ENCODE measurements at places on chromosomes 4 and X. TPM values are rescaled to one million over a fixed set of nuclear protein-coding genes. Genes with fewer than 3 reads are reported as not detected.

RAB40A gene
- total RNA-seq = 0.45 TPM

ERAS gene
- not detected for total RNA-seq

ASB9 gene
- total RNA-seq = not detected

CXCL11 gene
- total RNA-seq = not detected

VCX gene
- total RNA-seq = not detected

HSD17B13 gene
- not detected for total RNA-seq

ATP2B3 gene
- total RNA-seq = 0.37 TPM

NONO gene
- 341 TPM for total RNA-seq

LUZP4 gene
- not detected for total RNA-seq

FATE1 gene
- not detected for total RNA-seq

GPRASP2 gene
- total RNA-seq = 11.5 TPM

ATP8A1 gene
- total RNA-seq = 0.25 TPM

GABRE gene
- total RNA-seq = 1.0 TPM

APLN gene
- 1.3 TPM for total RNA-seq

Data from chondrocyte (in vitro differentiated cells).